ENCODE measurements at places on chromosomes 12 and 14. TPM values are rescaled to one million over a fixed set of nuclear protein-coding genes. Genes with fewer than 3 reads are reported as not detected.

The SRRM4 gene
- not detected for polyA plus RNA-seq

The PAH gene
- not detected for polyA plus RNA-seq

The ADGRD1 gene
- 0.07 TPM for polyA plus RNA-seq

The RIPK3 gene
- 2.4 TPM for polyA plus RNA-seq

The BCL11B gene
- polyA plus RNA-seq, result 0.02 TPM

The FANCM gene
- 2.5 TPM for polyA plus RNA-seq

DNA sequence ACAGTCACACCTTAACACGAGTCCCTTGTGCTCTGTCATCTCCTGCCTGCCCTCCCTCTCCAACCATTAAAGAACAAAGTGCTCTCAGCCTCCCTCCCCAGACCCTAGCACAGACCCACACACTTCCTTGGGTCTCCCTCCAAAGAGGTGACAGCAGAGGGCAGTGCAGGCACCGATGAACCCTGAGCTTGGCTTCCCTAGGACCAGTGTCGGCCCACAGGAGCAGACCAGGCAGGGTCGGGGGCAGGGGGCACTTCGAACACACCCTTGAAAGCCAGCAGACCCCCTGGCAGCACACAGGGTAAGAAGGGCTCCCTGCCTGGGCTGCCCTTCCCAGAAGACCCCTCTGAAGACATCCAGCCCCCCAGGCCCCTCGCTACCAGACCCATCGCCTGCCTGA, 7.0 kb downstream of the CDK2AP1 start:
- H3K36me3 ChIP-seq, result peaks cover 21% of the 10 kb centered on the region
- DNase-seq, result no peak
- no peak overlapping the region for H3K4me3 ChIP-seq
- H3K27me3 ChIP-seq, result no peaks in the 10 kb centered on the region
- H3K4me1 ChIP-seq, result peaks cover 18% of the 10 kb centered on the region

DNA sequence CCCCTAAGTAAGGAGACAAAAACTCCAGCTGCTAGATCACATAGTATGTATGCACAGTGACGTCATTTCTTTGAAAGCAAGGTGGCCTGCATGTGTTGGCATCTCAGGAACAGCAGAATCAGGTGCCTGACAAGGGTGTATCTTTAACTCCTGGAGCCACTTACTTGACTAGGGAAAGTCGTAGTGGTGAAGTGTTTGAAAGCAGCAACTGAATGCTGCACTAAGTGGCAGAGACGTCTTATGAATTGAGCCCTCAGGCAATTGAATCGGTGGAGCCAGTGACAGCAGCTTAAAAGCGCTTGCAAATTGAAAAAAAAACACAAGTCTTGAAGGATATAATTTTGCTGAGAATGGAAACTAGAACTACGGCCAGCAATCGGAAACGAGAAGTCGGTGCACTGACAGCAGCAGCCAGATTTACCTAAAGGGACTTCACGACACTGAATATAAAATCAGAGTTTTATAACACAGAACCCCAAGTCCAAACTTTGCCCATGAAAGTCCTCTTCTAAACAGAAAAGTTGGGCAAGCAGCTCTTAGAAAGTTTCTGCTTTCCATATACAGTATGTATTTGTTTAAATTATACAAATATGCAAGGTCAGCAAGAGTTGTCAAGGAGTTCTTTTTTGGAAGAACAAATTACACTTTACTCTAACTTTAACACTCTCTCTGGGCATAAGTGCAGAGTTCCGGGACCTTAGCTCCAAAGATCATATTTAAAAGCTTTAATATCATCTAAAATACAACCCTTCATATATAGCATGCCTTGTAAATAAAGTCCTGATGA, 1.1 kb downstream of the IGF1 start:
- H3K27me3 ChIP-seq, result no peaks in the 10 kb centered on the region
- H3K4me3 ChIP-seq, result no peak overlapping the region
- DNase-seq, result no peak

DNA sequence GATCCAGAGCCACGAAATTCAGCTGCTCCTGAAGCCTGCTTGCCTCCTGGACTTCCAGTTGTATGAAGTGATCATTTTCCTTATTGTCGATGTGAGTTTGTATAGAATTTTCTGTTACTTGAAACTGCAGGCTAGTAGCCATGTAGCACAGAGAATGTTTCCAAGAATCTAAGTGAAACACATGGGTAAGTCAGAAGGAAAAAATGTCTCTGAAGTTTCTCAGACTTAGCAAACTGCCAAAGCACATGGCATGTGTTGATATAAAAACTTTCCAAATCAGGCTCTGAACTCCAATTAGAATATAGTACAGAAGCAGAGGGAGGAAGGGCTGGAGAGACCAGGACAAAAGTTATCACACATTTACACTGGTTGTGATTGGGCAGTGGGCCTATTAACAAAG, 9.8 kb upstream of the PCNX1 start:
- DNase-seq, result no peak
- H3K4me1 ChIP-seq, result no peaks in the 10 kb centered on the region
- peaks cover 53% of the 10 kb centered on the region for H3K27me3 ChIP-seq
- H3K27ac ChIP-seq, result no peak overlapping the region
- H3K36me3 ChIP-seq, result no peaks in the 10 kb centered on the region

- H3K36me3 ChIP-seq, result peaks cover 6% of the 10 kb centered on the region
- H3K27me3 ChIP-seq, result no peaks in the 10 kb centered on the region
- H3K4me3 ChIP-seq, result no peak overlapping the region
- H3K27ac ChIP-seq, result no peak overlapping the region
- DNase-seq, result no peak
Measured at GRCh38 chr12:12636641-12637040, 25.0 kb downstream of the CREBL2 start.

Data from endothelial cell of umbilical vein (primary cell).